Activated CD4-positive, alpha-beta T cell treated with anti-CD3 and anti-CD28 coated beads, Interleukin-2, amount 50 U/mL, for 4 hours (primary cell): ENCODE measurements at places on chromosomes 11 and 22.

DNA sequence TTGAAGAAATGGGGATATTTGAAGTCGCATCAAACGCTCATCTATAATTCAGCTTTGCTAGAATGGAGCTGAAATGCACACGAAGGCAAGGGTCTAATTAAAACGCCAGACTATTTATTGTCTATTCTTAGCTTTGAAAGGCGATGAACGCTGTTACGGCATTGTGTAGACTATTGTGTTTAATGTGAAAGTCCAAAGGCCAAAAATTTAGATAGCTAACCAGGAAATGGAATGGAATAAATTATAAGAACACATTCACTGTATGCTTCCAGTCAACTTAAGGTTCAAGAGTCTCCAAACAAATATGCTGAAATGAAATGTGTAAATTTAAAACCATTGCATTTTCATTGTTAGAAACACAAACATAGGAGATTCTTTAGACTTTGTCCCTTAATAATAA is 186.2 kb downstream of the CWF19L2 start:
- DNase-seq: no peak

DNA sequence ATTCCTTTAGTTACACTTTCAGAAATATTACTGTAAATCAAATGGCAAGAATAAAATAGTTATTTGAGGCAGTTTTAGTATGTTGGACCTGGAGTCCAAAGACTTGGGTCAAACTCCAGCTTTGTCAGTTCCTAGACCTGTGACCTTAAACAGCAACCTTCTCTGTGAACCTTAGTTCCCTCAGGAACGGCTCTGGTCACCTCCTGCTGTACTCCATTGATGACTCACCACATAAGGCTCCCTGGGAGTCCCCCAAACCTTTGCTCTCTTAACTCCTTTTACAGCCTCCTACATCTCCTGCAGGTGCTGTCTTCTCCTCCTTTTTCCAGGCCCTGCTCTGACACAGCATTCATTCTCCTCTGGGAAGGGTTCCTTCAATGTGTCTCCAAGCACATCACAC is 29.1 kb downstream of the LIMK2 start:
- DNase-seq: no peak

GRCh38 chr22:24585461-24585860 is 7.4 kb downstream of the LRRC75B start:
- DNase-seq: no peak

- DNase-seq: no peak
Measured at GRCh38 chr11:1564535-1565172, 7.4 kb downstream of the DUSP8 start.

DNA sequence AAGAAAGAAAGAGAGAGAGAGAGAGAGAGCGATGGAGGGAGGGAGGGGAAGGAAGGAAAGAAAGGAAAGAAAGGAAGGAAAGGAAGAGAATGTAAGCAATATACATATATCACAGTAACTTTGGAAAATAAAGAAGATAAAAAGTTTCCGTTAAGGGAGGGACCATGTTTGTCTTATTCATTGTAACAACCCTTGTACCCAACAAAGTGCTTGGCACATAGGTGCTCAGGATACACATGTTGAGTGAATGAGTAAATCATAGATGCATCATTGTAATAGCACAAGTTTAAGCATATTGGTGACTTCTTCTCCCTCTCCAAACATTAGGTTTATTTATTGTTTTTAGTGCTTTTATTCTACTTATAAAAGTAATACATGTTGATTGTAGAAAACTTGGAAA is 39.7 kb upstream of the ZNRF3 start:
- no peak for DNase-seq
